HCT116 (cell line): ENCODE measurements at places on chromosomes 1 and 21. TPM values are rescaled to one million over a fixed set of nuclear protein-coding genes. Genes with fewer than 3 reads are reported as not detected.

The C1orf116 gene
- total RNA-seq = 3.6 TPM

The TMPRSS3 gene
- total RNA-seq = not detected

The CLDN17 gene
- total RNA-seq = not detected

The LCA5L gene
- total RNA-seq = 1.9 TPM

The INSRR gene
- not detected for total RNA-seq

The MROH9 gene
- not detected for total RNA-seq

The THEM5 gene
- total RNA-seq = not detected

The C1orf53 gene
- 4.2 TPM for total RNA-seq
